GM12892 (cell line): ENCODE measurements at places on chromosomes 3 and 15.

DNA sequence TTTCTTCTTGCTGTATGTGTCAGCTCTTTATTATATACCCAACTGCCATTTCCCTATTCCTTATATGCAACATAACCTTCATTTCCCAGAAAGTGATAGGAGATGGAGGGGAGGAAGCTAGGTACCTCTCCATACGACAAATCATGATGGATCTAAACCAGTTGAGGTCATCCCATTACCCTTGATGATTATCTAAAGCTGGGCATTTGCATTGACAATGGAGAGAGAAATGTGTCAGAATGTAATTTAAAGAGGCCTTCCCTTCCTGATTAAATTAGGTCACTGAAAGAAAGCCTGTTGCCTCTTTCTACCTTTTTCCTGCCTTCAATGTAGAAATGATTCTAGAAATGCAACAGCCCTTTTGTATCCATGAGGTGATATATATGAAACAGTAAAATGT is 81.9 kb downstream of the SUCNR1 start:
- DNase-seq, result no peak

DNA sequence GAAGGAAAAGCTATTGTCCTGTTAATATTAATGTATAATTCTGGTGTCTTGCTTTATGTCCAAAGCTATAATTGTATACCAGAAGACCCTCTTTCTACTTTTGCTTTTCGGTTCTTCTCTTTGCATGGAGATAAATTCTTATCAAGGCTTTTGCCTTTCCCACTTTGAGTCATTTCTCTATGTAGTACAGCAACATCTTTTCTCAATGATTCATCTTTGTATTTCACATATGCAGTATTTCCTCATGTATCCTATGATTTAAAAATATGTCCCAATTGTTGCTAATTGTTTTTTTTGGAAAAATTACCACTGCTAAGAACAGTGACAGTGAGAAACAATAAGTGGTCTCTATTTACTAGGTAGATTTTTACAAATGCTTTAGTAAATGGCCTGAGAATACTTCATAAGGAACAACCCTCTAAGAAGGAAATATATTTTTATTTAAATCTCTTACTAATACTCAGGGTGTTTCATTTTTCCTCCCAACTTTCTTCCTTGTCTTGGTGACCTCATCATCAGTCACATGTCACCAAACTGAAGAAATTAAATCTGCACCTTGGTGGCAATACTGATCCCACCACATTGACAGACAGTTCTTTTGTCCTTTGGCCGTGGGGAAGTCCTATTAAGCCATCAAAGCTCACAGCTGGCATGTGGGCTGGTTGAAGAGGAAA is 290.6 kb downstream of the SATB1 start:
- DNase-seq, result no peak

DNA sequence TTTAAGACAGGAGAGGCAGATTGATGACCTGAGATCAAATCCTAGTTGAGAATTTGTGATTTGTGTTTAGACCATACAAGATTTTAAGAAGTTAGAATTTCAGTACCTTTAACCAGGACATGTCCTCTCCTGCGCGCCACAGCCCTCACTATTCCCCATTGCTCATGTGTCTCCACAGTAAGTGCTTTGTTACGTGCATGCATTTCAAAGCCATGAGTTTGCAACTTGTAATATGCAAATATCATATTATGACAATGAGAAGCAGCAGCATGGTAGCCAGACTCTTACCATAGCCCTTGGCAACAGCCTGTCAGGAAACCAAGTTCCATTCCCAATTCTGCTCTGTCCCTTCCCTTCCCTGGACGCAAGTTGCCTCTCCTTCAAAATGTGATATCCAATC is 73.3 kb upstream of the ATP13A5 start:
- no peak for DNase-seq

GRCh38 chr3:52986938-52987337 is 58.9 kb downstream of the SFMBT1 start:
- DNase-seq, result no peak

DNA sequence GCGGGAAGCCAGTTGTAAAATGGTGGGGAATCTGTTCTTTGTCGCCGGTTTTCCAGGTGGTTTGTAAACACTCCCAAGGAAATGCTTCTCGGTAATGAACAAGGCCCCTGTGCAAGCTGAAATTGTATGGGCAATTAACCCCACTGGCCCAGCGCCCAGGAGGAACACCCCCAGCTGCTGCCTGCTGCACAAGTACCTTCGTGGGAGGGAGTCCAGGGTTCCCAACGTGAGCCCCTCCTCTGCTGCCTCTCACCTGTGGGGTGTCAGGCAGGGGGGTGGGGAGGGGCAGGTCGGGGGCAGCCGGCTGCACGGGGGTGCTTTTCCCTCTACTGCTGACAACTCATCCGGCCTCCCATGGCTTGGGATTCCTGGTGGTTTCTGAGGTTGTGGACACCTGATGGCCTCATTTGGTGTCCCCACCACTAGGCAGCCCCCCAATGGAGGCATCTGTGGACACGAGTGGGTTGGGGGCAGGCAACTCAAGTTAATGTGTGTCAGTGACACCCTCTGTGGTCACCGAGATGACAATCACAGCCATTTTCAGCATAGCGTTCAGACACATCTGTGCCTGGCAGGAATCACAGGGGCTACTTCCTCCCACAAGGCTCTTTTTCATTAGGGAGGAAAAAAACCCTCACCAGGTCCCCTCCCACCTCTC is 35.6 kb upstream of the PRR23E start:
- no peak for DNase-seq

DNA sequence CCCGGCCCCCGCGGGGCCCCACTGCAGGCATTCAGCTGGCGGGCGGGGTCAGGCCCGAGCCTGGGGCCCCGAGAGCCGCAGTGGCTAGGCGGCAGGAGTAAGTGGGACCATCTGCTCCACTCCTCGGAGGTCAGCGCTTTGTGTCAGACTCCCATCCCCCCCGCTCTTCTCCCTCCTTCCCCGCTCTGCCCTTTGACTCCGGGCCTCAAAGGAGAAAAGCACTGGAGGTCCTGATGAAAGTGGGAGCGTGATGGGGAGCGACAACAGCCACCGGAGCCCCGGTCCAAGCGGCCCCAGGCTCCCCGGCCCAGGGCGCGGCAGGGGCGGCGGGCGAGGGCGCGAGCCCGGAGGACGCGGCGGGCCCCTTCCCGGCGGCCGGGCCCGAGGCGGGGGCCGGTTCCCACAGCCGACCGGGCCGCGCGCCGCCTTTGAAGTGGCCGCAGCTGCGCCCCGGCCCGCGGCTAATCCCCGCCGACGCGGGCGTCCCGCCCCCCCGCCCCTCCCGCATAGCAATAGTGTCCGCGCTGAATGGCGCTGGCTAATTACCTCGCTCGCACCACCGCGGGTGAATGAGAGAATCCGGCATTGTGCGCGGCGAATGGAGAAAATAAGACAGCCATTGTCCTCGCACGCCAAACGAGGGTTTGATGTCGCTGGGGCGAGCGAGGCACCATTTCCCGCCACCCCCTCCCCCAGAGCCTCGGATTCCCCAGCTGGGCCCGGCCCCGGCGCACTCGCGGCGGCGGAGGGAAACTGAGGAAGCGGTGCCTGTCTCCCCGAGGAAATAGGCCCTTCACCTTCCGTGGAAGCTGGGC is 22.4 kb downstream of the IGDCC3 start:
- no peak for DNase-seq

- no peak for DNase-seq
Observed at GRCh38 chr15:92648190-92648875, 7.2 kb downstream of the FAM174B start.

DNA sequence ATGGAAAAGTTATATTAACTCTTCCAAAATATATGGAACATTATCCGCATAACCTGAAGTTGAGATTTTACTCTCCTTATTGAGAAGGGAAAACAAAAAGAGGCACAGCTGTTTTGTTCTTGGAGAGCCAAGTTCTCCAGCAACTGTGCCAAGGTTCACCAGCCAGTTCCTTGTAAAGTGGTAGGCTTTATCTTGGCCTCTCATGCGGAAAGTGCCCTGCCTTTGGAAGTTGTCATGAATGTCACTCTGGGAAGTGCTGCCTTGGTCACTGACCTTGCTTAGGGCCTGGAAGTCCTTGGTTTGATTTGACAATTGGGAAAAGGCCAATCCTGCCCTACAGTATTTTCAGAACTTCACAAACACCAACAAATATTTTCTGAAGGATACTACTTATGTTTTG is 44.2 kb upstream of the THRB start:
- DNase-seq, result no peak

DNA sequence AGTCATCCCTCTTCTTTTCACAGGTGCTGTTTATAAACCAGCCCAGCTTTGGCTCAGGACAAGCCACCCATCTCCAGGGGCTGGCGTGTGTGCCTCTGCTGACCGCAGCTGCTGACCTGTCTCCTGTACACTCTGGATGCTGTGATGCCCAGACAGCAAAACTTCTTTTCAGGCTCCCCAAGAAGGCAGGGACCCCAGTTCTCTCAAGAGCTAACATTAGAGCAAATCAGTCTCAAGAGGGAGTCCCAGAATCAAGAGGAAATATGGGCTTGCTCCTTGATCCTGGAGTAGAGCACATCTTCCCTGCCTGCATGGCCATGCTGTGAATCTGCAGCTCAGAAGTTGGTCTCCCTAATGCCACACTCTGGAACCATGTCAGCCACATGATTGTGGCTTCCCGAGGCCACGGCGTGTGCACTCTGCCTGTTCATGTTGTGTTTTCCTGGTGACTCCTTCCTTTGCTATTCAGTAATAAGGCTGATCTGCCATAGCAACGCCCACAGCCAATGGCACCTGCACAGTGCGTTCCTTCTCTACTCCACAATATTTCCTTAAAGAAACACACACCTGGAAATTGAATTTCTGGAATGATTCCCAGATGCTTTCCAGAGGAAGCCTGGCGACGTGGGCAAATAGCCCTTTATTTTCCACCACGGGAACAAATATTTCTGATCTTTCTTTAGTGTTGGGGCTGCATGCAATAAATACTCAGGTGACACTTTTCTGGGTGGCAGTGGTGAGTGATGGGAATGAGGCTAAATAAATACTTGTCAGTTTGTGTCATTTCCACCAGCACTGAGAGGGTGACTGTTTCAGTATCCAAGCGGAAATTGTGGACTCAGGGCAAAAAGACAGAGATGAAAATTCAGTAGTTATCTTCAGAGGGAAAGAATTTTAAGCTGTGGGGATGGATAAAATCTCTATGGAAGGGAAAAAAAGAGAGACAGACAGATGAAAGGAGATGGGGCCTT is 21.9 kb upstream of the THSD4 start:
- DNase-seq, result no peak

DNA sequence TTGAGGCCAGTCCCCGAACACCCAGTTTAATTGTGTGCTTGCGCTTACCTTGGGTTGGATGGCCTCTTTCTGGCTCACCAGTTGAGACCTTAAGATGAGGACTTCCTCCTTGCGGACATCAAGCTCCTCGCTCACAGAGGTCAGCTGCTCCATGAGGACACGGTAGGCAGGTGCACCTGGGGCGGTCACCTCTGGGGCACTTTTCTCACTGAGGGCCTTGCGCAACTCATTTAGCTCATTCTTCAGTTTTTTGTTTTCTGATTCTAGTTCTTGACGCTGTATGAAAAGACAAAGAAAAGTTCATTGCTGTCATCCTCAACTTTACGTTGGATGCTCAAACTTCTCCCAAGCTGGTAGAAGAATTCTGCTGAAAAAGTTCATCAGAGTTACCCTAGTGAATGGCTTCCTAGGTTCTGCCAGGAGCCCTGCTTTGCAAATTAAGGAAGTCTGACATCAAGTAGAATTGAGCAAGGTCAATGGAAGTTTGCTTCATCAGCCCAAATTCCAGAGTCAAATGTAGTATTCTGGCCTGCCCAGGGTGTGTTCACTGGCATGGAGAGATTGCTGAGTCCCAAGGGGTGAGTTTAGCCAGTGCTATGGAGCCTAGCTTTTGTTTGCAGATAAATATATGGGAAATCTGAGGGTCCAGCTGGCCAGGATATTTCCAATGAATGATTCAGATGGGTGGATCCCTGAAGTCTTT is 55.8 kb upstream of the MYO5C start:
- DNase-seq, result no peak

- no peak for DNase-seq
Observed at GRCh38 chr15:69880571-69881301, 217.0 kb downstream of the TLE3 start.

DNA sequence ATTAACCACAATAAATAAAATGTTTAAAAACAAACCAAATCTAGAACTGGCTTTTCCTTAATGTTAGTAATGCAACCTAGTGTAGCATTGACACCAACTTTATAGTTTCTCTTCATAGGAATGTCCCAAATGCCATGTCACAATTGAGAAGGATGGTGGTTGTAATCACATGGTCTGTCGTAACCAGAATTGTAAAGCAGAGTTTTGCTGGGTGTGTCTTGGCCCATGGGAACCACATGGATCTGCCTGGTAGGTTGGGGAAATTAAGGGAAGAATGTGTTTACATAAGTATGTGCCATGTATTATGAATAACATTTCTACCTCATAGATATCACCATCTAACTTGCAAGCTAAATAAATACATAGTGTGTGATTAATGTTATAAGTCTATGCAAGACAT is 84.4 kb upstream of the GOLGA6B start:
- no peak for DNase-seq
